NCI-H2081 (cell line): ENCODE measurements at places on chromosomes 16 and 17.

GRCh38 chr16:874366-875181 is 74.0 kb upstream of the GNG13 start:
- DNase-seq = no peak

- peak; percentile 22 for DNase-seq
Observed at GRCh38 chr17:79851461-79851817, 12.2 kb upstream of the CBX4 start.

DNA sequence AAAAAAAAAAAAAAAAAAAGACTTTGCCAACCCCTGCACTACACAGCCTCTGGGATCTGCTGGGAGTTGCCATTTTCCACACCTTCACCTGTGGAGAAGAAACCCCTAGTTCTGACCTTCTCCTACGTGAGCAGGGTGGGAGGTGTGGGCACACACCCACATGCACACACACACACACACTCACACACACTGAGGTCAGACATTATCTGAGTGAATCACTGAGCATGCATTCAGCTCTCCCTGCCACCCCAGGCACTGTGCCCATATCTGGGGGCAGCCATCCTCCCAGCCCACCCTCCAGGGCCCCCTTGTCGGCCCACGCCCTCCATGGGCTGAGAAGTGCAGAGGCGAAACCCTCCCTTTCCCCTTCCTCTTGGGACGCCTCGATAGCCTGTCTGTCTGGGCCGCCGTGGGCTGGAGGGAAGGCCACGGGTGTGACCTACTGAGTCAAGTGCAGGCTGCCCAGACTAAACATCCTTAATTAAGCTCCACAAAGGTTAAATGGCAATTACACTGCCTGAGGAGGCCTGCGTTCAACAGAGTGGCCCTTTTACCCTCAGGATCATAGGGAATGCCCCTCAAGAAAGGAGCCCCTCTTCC is 143.8 kb downstream of the C16orf95 start:
- DNase-seq = no peak

DNA sequence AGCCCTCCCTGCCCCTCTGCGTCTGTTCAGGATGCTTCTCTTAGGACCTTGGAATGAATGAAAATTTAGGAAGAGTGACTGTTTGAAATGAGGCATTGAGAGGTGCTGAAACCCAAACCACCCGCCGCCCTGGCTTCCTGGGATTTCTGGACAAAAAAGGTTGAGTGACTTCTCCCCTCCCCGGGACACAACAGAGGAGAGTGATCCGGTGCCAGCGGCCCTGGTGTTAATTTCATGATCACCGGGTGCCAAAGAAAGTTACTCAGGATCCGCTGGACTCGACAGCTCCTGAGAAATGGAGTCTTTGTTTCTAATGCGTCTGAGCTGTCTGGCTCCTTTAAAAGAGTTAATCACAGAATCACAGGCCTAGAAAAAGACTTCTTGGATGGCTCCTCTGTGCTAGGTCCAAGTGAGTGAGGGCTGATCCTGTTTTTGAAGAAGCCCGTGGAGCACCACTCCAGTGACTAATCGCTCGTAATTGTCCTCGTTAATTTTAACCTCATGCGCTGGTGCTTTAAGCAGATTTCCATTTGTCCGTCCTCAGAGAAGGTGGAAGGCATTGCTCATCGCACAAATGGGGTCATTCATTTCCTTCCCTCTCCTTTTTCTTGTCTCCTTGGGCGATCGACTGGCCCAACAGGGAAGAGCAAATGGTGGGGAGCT is 144.4 kb upstream of the ZFHX3 start:
- no peak for DNase-seq

- no peak for DNase-seq
Observed at GRCh38 chr16:31277659-31278260, 18.0 kb downstream of the ITGAM start.

DNA sequence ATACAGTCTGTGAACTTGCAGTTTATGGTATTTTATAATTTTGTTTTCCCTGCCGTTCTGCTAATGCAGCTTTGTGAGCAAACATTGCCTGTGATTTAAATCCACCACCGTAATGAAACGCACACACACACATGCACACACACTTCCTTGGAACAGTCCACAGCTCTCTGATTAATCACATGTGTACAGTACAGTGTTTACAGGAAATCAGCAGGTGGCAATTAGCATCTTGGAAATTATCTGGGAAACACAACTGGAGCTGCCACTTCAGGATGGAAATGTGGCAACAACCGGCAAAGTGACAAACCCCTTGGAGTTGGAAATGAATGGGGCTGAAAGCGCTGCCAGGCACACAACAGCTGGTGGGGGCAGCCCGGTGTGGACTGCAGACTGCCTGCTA is 12.9 kb upstream of the ZKSCAN2 start:
- DNase-seq = peak; percentile 57

DNA sequence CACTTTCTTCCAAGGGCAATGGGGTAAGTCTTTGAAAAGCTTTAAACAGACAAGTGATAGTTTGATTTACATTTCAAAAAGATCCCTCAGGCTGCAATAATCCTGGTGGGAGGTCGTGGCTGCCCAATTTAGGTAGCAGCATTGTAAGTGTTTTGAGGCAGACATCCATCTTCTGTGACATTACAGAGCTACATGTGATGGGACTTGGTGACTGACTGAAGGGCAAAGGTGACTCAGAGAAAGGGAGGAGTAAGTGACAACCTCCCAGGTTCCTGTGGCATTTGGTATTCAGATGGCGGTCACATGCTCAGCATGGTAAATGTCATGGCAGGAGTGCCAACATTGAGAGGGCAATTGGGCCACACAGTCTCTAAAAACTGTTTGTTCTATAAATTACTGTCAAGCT is 26.5 kb downstream of the STAT3 start:
- DNase-seq = no peak

DNA sequence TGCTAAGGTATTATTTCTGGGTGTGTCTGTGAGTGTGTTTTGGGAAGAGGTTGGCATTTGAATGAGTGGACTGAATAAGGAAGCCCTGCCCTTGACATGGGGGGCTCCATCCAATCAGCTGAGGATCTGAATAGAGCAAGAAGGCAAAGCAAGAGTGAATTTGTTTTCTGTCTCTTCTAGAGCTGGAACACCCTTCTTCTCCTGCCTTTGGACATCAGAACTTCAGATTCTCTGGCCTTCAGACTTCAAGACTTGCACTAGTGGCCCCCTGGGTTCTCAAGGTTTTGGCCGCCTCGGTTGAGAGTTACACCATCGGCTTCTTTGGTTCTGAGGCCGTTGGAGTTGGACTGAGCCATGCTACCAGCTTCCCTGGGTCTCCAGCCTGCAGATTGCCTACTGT is 448.6 kb downstream of the SHISA9 start:
- no peak for DNase-seq

- DNase-seq = no peak
Observed at GRCh38 chr16:19645557-19645981, 72.5 kb downstream of the KNOP1 start.

- DNase-seq = peak; percentile 38
Observed at GRCh38 chr17:4899341-4900230, at the start of gene C17orf107. TSS of gene C17orf107 (plus strand) at chr17:4899536. CDS start at chr17:4899763, 227 bp downstream.

DNA sequence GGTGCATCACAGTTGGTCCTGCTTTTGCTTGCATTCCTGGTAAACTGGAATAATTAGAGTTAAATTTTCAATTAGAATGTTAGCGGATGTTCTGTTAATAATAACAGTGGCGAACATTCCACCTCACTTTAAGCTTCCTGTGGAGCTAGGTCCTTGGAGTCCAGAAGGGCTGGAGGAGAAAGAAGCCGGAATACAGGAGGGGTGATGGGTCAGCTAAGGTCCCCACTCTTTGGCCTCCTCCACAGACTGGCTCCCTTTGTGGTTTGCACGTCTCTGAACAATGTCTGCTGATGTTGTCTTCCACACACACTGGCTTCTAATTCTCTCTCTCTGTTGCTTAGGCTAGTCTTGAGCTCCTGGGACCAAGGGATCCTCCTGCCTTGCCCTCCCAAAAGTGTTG is 35.0 kb upstream of the ETV4 start:
- no peak for DNase-seq

GRCh38 chr16:74939688-74940087 is 45.2 kb downstream of the WDR59 start:
- no peak for DNase-seq

GRCh38 chr17:77610972-77611521 is 347.5 kb upstream of the TNRC6C start:
- no peak for DNase-seq

DNA sequence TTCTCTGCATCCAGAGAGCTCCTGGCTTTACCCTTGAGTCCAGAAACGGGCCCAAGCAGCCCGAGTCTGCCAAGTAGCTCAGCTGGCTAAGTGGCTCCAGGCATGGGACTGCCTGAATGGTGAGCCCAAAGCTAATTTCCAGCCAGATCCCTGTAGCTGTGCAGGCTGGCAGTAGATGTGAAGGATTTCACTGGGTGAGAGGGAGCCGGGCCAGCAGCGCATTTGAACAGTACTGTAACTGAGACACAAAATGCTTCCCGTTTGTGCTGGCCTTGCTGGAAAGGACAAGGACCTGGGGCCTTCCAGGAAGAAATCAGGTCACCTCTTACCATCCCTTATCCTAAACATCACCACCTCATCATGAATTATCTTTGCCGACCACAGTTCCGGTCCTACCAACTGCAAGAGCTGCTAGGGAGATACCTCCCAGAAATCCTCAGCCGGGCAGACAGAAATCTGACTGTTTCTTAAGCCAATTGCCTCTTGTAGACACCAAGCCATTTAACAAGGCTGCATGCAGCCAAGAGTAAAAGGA is 3.7 kb downstream of the TIMP2 start:
- DNase-seq = no peak

GRCh38 chr17:44930667-44931066 is 15.4 kb upstream of the GFAP start:
- DNase-seq = no peak

- no peak for DNase-seq
Observed at GRCh38 chr17:58488428-58488890, 251 bp upstream of the HSF5 start.

DNA sequence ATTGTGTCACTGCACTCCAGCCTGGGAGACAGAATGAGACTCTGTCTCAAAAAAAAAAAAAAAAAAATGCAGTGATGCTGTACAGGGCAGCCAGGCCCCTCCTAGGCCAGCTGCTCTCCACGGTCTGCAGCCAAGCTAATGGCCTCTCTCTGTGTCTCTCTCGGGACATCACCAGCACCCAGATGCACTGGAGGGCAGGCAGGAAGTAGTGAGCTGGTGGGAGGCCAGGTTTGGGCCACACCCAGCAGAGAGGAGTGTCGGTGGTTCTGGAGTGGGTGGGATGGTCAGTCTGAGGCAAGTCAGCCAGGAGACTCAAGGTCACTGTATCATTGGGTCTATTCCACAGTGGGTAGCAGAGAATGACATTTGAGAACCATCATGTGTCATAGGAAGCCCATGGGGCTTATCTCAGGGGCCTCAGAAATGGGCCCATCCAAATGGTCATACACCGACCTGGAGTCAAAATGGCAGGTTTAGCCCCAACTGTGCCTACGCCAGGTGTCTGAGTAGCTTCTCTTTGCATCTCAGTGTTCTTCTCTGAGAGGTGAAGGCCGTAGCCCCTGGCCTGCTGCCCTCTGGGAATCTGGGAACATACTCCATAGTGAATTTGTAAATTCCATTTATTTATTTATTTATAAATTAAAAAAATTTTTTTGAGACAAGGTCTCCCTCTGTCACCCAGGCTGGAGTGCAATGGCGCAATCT is 22.7 kb downstream of the WNT9B start:
- DNase-seq = no peak

DNA sequence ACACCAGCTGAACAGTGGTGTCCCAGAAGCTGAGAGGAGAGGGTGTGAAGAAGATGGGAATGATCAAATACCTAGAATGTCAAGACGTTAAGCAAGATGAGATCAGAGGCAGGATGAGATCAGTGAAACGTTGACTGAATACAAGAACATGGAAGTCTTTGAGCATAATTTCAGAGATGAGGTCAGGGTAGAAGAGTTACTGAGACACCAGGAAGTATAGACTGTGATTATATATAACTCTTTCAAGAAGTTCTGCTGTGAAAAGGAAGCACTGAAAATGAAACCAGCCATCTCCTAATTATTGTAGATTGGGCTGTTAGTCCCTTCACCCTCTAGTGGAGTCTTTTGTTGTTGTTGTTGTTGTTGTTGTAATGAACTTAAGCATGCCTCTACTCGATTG is 9.1 kb downstream of the SHCBP1 start:
- no peak for DNase-seq

DNA sequence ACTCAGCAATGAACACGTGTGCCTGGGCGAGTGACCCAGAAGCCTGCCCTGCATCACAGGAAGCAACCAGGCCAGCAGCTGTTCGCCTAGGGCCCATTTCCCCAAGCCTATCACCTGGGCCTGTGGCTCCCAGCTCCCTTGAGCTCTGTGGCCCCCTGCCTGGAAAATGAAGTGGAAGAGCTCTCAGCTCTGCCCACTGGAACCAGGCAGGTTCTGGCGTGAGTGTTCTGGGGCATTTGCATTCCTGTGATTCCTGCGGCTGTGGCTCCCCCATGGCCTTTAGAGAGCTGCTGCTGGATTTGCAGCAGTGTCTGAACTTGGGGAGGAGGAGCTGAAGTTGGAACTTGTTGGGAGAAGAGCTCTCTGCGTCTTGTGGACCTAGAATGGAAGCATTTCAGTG is 22.8 kb downstream of the PGS1 start:
- no peak for DNase-seq

DNA sequence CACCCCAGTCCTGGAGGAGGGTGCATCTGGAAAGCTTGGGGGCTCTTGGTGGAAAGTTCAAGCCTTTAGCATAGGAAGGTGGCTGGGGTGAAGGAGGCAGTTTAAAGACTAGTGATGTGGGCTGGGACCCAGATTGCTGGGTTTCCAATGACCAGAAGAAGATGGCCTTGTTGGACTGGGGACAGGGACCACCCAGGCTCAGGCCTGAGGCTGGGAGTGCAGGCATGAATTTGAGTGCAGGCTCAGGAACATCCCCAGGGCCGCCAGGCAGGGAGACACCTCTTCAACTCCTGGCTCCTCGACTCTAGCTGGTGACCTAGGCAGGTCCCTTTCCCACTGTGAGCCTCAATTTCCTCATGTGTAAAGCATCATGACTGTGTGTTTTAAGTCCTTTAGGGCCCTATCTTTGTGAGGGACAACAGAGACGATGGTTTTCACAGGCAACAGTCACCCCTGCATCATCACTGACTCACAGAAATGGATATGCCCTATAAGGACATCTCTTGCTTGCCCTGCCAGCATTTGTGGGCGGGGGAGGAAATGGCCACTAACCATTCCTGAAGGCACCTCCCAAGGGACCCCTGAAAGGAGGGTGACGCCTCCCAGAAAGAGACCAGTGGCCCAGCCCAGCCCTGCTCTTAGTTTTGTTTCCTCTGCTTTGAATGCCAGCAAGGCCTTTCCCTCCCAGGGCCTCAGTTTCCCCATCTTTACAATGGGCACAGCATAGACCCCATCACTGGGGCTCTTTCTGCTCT is 11.1 kb downstream of the NLRC5 start:
- DNase-seq = no peak

DNA sequence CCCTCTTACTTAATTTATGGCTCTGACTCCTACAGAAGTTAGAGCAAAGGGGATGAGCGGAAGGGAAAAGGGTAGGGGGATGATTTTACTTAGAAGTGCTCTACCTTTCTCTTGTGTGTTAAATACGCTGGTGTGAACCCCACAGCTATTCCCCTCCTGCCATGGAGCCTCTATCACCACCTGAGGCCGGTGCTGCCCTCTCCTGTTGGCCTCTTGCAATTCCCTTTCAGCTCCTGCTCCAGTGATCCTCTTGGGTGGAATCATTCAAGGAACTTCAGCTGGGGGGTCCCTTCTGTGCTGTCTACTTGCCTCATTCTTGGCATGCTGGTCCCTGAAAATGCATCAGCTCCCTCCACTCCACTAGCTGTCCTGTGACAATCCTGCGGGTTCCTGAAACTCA is 41.8 kb upstream of the CDH8 start:
- DNase-seq = peak; percentile 28

GRCh38 chr16:56691885-56692284 is 9.6 kb downstream of the MT1X start:
- no peak for DNase-seq
